ENCODE measurements at places on chromosomes 7 and 10. TPM values are rescaled to one million over a fixed set of nuclear protein-coding genes. Genes with fewer than 3 reads are reported as not detected.

GRCh38 chr7:44854644-44855364 is 6.9 kb upstream of the H2AZ2 start:
- H3K27ac ChIP-seq, result no peak overlapping the region
- H3K27me3 ChIP-seq, result no peaks in the 10 kb centered on the region
- peaks cover 3% of the 10 kb centered on the region for H3K4me1 ChIP-seq
- DNase-seq, result no peak

- no peak for DNase-seq
- no peaks in the 10 kb centered on the region for H3K36me3 ChIP-seq
- no peaks in the 10 kb centered on the region for H3K27me3 ChIP-seq
- no peak overlapping the region for H3K27ac ChIP-seq
Observed at GRCh38 chr7:89798599-89798996, 355.7 kb upstream of the STEAP1 start.

- no peak overlapping the region for H3K27ac ChIP-seq
- no peak overlapping the region for H3K4me3 ChIP-seq
- no peaks in the 10 kb centered on the region for H3K36me3 ChIP-seq
- H3K4me1 ChIP-seq, result no peaks in the 10 kb centered on the region
Observed at GRCh38 chr7:75650681-75651080, 88.1 kb downstream of the HIP1 start.

DNA sequence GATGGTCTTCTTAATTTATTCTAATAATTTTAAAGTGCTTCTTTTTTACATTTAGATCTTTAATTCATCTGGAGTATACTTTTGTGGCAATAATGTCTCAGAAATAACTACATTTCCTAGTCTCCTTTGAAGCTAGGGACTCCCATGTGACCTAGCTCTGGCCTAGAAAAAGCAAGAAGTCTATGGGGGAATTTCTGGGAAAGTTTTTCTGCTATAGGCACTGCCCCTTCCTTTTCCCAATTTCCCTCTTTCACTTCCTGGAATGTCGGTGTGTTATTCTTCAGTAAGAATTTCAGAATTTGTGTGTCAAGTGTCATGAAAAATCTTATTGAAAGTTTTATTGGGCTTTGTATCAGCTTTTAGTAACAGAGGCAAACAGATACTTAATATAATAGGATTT is 94.6 kb upstream of the LRRC4 start:
- no peak for DNase-seq
- H3K4me1 ChIP-seq, result no peaks in the 10 kb centered on the region
- no peaks in the 10 kb centered on the region for H3K36me3 ChIP-seq
- no peak overlapping the region for H3K27ac ChIP-seq

DNA sequence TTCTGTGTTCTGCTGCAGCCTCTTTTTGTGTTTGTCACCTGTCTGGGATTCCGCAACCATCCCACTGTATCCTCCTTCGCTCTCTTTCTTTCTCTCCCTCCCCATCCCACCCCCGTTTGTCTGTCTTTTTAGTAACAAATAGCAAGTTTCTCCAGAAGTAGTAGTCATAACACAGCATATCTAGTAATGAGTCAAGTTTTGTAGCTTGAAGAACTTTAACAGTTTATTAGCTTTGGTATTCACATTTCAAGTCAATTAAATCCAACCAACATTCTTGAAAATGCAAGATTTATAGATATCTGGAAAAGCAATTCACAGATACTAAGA is 154.1 kb upstream of the MTPN start:
- no peak overlapping the region for H3K27ac ChIP-seq
- no peak overlapping the region for H3K4me3 ChIP-seq
- no peaks in the 10 kb centered on the region for H3K36me3 ChIP-seq

GRCh38 chr10:63707254-63707910 is 186.2 kb downstream of the REEP3 start:
- no peaks in the 10 kb centered on the region for H3K36me3 ChIP-seq
- H3K4me3 ChIP-seq, result no peak overlapping the region
- H3K4me1 ChIP-seq, result no peaks in the 10 kb centered on the region
- H3K27ac ChIP-seq, result no peak overlapping the region

GRCh38 chr7:48299580-48300169 is 128.4 kb downstream of the ABCA13 start:
- no peaks in the 10 kb centered on the region for H3K4me1 ChIP-seq
- H3K36me3 ChIP-seq, result no peaks in the 10 kb centered on the region
- H3K4me3 ChIP-seq, result no peak overlapping the region
- H3K27me3 ChIP-seq, result no peaks in the 10 kb centered on the region
- no peak overlapping the region for H3K27ac ChIP-seq

The RNF32 gene
- 1.6 TPM for polyA plus RNA-seq

The SAMD9 gene
- 27.8 TPM for polyA plus RNA-seq

The AKR1C4 gene
- polyA plus RNA-seq, result not detected

Measured in CD4-positive, CD25-positive, alpha-beta regulatory T cell (primary cell).